H9 (cell line): ENCODE measurements at places on chromosomes 6 and 20. TPM values are rescaled to one million over a fixed set of nuclear protein-coding genes. Genes with fewer than 3 reads are reported as not detected.

DNA sequence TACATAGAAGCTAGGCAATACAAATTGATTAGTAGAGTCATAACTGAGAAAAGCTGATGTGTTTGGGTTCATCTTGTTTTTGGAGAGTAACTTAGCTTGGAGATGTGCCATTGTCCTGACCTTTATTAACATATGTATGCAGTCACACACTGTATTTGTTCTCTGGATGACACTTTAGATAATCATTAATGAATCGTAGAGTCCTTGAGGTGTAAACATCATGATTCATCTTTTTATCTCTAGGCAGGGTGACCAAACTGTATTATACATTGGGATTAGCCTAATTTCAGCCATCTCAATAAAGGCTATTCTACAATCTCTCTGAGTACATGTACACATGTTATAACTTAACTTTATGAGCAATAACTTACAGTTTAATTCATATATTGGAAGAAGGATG, 3.6 kb upstream of the MTCL3 start:
- no peaks in the 10 kb centered on the region for H3K36me3 ChIP-seq
- no peaks in the 10 kb centered on the region for H3K27me3 ChIP-seq
- no peak overlapping the region for H3K4me3 ChIP-seq

Gene CFB
- 0.31 and 0.39 TPM in 2 replicates for total RNA-seq

- no peak for DNase-seq
- H3K36me3 ChIP-seq, result no peaks in the 10 kb centered on the region
- no peak overlapping the region for H3K27ac ChIP-seq
These were observed 31.0 kb upstream of the BHLHE23 start for GRCh38 chr20:63037669-63038268.

Gene DTD1
- total RNA-seq, result 59.5 and 62.0 TPM in 2 replicates

Gene SLC17A2
- total RNA-seq, result not detected in 2 replicates

Gene DNAAF9
- total RNA-seq, result 5.3 and 5.5 TPM in 2 replicates

Gene BPIFB2
- total RNA-seq, result not detected in 2 replicates
